Stimulated activated CD4-positive, alpha-beta T cell treated with anti-CD3 and anti-CD28 coated beads, Interleukin-1b, Interleukin-23, amount 100 ng/mL, for 1 hour (primary cell): ENCODE measurements at places on chromosomes 1 and 21.

GRCh38 chr1:168643152-168643551, 66.7 kb downstream of the XCL1 start:
- no peak for DNase-seq

DNA sequence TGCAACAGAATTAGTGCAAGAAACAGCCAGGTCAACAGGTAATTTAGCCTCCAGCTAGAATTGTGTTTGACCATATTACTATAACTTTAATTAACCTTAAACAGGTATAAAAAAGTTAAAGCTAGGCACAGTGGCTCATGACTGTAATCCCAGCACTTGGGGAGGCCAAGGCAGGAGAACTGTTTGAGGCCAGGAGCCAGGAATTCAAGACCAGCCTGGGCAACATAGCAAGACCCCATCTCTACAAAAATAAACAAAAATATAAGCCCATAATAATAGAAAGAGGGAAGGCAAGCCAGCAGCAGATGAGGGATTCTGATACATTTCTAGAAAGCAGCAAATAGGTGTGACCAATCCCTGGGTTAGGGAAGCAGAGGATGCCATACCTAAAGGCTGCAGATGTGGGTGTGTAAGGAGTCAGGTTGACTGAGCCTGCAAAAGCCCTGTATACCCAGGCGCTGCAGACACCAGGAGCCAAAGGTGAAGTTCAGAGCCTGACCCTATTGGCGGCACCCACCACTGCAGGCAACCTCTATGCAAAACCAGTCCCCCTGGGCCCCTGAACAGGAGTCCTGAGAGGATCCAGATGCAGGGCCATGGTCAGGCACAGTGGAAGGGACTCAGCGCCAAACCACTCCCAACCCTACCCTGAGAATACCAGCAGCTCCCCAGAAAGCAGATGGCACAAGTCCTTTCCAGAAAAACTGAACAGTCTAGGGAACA, 19.3 kb upstream of the LSS start:
- no peak for DNase-seq

DNA sequence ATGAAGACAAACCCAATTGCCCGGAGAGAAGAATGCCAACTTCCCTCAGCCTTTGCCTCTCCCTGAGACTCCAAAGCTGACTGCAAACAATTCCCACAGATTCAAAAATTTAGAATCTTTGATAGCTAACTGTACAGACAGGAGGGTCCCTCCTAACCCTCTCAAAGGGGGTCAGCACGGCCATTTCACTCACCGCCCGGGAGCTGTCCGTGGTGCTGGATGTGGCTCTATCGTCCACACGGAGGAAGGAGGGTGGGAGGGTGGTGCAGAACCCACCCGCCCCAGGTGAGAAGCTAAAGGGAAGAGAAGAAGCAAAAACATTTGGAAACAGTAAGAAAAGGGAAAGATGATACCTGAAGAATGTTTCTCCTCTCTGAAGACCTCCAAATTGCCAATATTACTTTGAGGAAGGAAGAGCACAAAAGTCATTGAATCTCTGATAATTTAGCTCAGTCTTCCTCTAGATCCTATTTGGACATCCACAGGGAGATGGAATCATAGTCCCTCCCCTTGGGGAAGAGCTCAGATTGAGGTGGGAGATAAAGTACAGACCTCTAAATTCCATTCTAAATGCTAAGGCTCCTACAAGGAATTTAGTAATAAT, 45.6 kb downstream of the RHBG start:
- DNase-seq = no peak

GRCh38 chr21:18477043-18477442, 73.5 kb upstream of the TMPRSS15 start:
- DNase-seq = no peak

DNA sequence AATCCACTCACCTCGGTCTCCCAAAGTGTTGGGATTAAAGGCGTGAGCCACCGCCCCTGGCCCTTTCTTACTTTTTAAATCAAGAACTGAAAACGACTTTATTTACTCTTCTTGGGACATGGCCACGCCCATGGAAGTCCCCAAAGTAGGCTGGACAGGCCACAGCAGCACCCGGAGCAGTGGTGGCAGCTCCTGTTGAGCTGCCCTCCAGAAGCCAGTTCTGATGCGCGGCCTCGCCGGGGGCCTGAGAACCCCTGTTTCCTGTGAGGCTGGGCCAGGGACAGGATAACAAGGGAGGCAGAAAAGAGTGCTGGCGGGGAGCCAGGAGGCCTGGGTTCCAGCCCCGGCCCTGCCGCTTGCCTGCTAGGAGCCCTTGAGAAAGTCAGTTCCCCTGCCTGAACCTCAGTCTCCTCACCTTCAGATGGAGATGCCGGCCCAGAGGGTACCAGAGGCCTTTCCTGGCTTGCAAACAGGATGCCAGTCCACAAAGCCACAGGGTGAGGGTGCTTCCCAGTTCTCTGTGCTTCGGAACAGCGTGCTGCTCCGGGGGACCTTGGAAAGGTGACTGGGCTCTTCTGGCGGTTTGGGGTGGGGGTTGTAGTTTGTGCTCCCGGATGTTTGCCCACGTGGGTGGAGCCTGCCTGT, 59.4 kb downstream of the RUNX3 start:
- DNase-seq = no peak

DNA sequence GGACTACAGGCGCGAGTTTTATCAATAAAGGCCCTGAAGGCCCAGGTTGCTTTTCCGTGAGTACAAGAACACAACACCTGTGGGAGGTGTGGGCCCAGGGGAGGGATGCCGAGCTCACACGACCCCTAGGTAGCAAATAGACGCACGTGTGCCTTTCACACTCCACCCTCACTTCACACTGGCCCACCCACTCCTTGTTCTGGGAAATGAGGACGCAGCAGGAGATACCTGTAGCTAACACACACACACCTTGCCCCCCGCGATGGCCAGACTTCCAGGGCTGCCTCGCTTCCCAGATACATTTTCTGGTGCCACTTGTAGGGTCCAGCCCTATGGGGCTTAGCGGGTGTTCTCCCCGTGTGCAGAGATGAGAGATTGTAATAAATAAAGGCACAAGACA, 4.3 kb upstream of the CCDC27 start:
- no peak for DNase-seq

- no peak for DNase-seq
These were observed 41.4 kb downstream of the RGS5 start for GRCh38 chr1:163161337-163161736.

DNA sequence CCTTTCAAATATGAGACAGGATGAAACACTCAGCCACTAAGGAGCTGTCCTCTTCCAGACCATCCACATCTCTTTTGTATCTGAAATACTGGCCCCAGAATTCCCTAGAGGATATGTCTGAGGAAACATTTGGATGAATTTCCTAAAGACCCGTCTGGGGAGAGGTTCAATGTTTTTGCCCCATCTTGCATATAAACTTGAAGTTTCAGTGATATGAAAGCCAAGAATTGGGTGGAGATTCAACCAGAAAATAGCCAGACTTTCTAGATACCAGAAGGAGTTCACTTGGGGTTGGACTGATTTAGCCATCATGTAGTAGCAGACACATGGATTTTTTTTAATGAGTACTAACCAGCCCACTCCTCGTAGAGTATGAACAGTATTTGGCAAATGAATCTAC, 182.0 kb downstream of the PLPP3 start:
- no peak for DNase-seq

DNA sequence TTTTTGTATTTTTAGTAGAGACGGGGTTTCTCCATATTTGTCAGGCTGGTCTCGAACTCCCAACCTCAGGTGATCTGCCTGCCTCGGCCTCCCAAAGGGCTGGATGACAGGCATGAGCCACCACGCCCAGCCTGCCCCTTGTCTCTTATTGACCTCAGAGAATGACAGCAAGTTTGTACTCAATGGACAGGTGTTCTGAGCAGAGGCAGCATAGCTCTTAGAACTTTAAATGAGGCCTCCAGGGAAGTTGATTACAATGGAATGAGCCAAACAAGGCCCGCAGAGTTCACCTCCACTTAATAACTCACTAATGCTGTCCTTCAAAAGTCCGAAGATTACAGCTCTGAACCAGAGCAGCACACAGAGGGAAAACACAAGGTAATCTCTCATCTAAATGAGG, 10.9 kb downstream of the TMPRSS2 start:
- DNase-seq = no peak

GRCh38 chr1:187465441-187465840, 636.7 kb downstream of the PLA2G4A start:
- DNase-seq = no peak

DNA sequence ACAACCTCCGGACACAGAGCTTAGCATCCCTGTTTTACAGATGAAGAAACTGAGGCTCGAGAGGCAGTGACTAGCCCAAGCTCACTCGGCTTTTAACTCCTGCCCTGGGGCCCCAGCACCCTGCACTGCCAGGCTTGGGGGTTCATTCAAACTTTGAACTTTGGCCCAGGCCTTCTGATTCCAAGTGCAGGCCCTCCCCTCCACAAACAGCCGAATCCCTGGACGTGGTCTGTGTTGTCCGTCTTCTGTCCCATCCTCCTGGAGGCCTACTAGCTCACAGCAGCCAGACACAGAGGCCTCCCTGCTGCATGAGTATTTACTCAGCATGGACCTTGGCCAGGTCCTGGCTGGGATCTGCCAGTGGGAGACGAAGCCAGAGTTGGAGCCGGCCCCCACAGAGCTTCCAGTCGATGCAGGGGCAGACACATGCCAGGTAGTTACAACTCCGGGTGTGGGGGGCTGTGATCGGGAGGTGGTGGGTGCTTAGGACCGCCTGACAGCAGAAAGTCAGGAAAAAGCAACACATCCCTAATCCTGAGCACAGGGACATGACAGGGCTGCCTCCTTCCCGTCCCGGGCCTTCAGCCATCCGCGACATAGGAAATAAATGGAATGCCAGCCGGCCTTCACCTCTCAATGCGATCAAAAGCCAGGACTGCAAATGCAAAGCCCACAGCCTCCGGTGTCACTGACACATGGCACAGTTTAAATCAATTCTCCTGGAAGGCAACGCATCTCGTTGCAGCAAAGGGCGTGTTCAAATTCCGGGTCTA, 7.4 kb downstream of the IFFO2 start:
- no peak for DNase-seq

GRCh38 chr1:180950321-180950720, 37.6 kb downstream of the KIAA1614 start:
- no peak for DNase-seq

GRCh38 chr1:230048322-230048721, 18.7 kb upstream of the GALNT2 start:
- no peak for DNase-seq

DNA sequence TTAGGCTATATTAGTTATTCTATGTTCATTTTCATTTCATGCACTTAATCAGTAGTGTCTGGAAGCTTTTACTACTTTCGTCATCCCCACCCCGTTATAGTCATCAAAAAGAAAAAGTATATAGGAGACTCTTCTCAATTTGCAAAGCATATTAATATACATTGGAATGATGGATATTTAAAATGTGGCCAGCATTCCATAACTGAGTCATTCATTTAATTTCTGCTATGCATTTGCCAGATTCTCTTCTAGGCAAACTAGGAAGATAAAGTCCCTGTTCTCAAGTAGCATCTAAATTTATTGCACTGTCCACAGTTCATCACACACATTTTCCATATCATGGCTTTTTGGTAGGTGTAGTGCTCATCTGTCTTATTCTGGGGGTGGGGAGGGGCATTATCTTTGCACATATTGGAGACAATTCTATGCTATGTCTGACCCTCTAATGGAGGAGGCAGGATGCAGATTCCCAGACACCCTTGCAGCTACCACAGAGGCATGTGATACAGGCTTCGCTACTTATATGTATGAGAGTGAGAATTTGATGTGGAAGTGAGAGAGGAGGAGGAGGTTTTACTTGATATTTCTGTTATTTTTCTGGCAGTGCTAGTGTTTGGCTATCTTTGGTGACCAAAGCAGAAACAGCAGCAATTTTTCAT, 125.8 kb downstream of the CTH start:
- no peak for DNase-seq

- no peak for DNase-seq
These were observed 68.4 kb downstream of the USP24 start for GRCh38 chr1:55146781-55147180.
